Left ventricle myocardium inferior (tissue), 1 donor: ENCODE measurements at places on chromosomes 3 and 15. TPM values are rescaled to one million over a fixed set of nuclear protein-coding genes. Genes with fewer than 3 reads are reported as not detected.

The P2RY1 gene
- total RNA-seq: 11.2 TPM

The DUOXA2 gene
- total RNA-seq: not detected

The DAZL gene
- not detected for total RNA-seq

The OR5K2 gene
- total RNA-seq: not detected

DNA sequence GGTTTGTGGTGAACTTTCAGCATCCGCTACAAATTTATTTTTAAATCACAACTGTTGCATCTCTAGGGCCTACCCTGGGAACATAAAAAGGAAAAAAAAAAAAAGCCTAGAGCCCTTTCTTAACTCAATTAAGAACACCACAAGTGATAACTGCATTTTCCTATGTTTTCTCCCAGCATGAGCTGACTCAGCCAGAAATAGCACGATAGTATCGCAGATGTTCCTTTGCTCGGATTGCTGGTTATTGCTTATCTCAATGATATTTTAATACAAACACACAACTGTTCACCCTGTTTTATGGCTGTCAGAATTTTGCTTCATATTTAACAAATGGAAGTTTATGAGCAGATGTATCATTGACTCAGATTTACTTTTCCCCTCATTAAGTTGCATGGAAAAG is 251.8 kb upstream of the SUCLG2 start:
- no peaks in the 10 kb centered on the region for H3K36me3 ChIP-seq
- H3K4me3 ChIP-seq: no peak overlapping the region
- no peak for DNase-seq
- no peaks in the 10 kb centered on the region for H3K4me1 ChIP-seq
- H3K27ac ChIP-seq: no peak overlapping the region
- H3K27me3 ChIP-seq: no peaks in the 10 kb centered on the region

- H3K27ac ChIP-seq: no peak overlapping the region
- no peak for DNase-seq
- H3K4me3 ChIP-seq: no peak overlapping the region
- H3K36me3 ChIP-seq: no peaks in the 10 kb centered on the region
- H3K27me3 ChIP-seq: no peaks in the 10 kb centered on the region
- H3K4me1 ChIP-seq: no peaks in the 10 kb centered on the region
Observed at GRCh38 chr15:58285921-58286278, 145.9 kb upstream of the LIPC start.

DNA sequence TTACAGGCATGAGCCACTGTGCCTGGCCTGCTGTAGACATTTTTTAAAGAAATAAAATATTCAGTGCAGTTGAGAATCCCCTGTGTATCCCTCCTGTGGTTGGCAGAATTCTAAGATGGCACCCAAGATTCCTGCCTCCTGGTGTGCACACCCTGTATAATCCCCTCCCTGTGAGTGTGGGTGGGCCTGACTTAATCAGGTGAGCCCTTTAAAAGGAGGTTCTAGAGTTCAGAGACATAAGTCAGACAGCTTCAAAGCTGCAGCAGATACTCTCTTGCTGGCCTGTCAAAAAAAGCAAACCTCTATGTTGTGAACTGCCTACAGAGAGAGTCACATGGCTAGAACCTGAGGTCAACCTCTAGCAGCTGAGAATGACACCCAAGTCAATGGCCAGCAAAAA is 7.0 kb upstream of the VIPR1 start:
- no peaks in the 10 kb centered on the region for H3K36me3 ChIP-seq
- no peak for DNase-seq
- H3K27me3 ChIP-seq: peaks cover 23% of the 10 kb centered on the region
- H3K4me3 ChIP-seq: no peak overlapping the region
- peaks cover 14% of the 10 kb centered on the region for H3K4me1 ChIP-seq

DNA sequence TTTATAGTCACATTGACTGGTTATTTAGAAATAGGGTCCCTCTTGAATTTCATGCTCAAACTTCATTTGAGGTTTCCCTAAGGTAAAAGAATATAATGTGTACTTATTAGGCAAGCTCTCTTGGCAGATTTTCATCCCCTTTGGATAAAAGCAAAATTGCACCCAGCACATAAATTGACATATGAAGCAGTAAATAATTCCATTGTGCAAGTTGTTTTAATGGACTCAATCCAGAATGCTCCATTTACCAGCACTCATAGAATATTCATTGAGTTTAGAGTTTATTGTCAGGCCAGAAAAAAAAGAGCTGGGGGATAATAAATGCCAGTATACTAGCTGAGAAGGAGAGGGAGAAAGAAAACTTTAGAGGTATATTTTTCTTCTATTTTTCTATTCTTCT is 136.8 kb downstream of the TPRG1 start:
- H3K36me3 ChIP-seq: no peaks in the 10 kb centered on the region
- H3K27ac ChIP-seq: no peak overlapping the region
- no peak for DNase-seq
- no peaks in the 10 kb centered on the region for H3K4me1 ChIP-seq
- H3K27me3 ChIP-seq: no peaks in the 10 kb centered on the region

GRCh38 chr3:24154013-24154695 is 209.1 kb downstream of the NR1D2 start:
- no peak overlapping the region for H3K4me3 ChIP-seq
- H3K27ac ChIP-seq: no peak overlapping the region
- no peak for DNase-seq
- no peaks in the 10 kb centered on the region for H3K36me3 ChIP-seq
- no peaks in the 10 kb centered on the region for H3K27me3 ChIP-seq
- H3K4me1 ChIP-seq: peaks cover 22% of the 10 kb centered on the region

DNA sequence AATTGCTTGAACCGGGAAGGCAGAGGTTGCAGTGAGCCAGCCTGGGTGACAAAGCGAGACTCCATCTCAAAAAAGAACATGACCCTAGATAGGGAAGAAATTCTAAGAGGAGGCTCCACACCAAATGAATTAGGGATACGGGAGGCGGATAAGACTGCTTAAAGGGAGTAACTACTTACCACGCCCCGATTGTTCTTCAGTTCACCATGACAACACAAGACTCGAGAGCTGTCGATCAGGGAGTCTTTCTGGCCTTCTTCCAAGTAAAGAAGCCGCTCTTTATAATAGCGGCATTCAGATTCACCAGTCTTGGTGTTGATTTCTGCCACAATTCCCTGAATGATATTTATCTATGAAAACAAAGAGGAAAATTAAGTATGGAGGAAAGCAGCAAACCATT is 53.9 kb upstream of the TASOR start:
- H3K27ac ChIP-seq: no peak overlapping the region
- H3K4me3 ChIP-seq: no peak overlapping the region
- H3K4me1 ChIP-seq: no peaks in the 10 kb centered on the region

- H3K4me3 ChIP-seq: no peak overlapping the region
- H3K27ac ChIP-seq: no peak overlapping the region
- peaks cover 10% of the 10 kb centered on the region for H3K4me1 ChIP-seq
Observed at GRCh38 chr15:29113336-29114220, 156.0 kb downstream of the NSMCE3 start.

DNA sequence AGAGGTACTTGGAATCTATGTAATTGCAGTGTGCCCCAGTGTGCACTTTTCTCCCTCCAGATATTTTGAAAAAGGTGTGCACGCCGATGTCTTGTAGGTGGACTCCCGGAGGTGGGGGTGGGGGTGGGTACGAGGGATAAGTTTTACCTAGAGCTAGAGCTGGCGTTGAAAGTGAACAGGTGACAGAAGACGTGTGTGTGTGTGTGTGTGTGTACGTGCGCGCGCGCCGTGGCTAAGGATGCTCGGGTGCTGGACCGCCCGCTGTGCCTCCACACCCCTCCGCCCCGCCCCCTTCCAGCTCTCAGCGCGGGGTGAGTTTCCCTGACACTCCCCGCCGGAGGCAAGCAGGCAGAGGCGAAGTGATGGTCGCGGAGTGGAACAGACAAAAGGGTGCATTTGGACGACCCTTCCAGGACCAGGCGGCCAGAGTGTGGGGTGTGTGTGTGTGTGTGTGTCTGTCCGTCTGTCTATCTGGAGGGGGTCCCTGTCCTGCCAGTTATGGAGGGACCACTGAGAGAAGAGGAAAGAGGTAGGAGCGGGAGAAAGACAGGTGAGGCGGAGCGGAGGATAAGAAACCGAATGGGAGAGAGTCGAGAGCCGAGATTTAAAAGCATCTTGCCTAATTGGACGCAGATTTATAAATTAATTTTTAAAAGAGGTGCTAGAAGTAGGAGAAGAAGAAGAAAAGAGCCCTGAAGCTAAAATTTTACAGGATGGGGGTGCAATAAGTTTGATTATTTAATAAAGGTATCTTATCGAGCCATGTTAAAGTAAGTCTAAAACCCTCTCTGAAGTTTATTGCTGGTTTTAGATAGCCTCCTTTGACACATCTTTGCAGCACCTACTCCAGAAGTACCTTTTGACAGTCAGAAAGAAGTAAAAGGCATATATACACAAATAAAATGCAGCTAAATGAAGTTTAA is 335.8 kb upstream of the THRB start:
- H3K4me1 ChIP-seq: peaks cover 18% of the 10 kb centered on the region
- H3K36me3 ChIP-seq: no peaks in the 10 kb centered on the region
- H3K27ac ChIP-seq: no peak overlapping the region
- peak overlapping the region; percentile 69 for H3K4me3 ChIP-seq

GRCh38 chr15:99708563-99708962 is 24.7 kb downstream of the LYSMD4 start:
- no peaks in the 10 kb centered on the region for H3K27me3 ChIP-seq
- H3K4me1 ChIP-seq: peaks cover 86% of the 10 kb centered on the region
- peak overlapping the region; percentile 19 for H3K4me3 ChIP-seq
- peak overlapping the region; percentile 90 for H3K27ac ChIP-seq
- peak; percentile 77 for DNase-seq
- peaks cover 36% of the 10 kb centered on the region for H3K36me3 ChIP-seq

DNA sequence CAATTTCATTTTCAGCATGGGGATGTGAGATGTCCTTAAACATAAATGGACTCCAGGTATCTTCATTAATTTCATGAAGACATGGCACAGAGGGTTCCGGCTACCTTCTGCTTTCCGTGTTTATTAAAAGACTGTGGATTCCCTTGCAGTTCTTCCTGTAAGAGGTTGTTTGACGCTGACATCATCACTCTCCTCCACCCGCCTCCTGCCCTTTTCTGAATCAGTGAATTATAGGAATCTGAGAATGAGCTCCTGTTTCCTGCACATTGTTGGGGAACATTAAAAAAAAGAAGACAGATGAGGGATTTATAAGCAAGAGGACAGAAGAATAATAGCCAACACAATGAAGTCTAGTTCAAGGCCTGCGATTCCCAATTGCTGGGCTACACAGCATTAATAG is 191.3 kb downstream of the LPP start:
- peaks cover 74% of the 10 kb centered on the region for H3K4me1 ChIP-seq
- H3K36me3 ChIP-seq: no peaks in the 10 kb centered on the region
- H3K27ac ChIP-seq: peak overlapping the region; percentile 87
- DNase-seq: no peak
- no peaks in the 10 kb centered on the region for H3K27me3 ChIP-seq

GRCh38 chr3:52444860-52445793 is at the start of gene SEMA3G:
SEMA3G (minus strand) TSS chr3:52445103; CDS start chr3:52445027, 76 bp downstream.
- H3K27ac ChIP-seq: peak within 1 kb of the TSS; percentile 57
- H3K27me3 ChIP-seq: no peaks in the 10 kb centered on the region
- H3K36me3 ChIP-seq: no peaks in the 10 kb centered on the region
- DNase-seq: peak; percentile 79
- H3K4me1 ChIP-seq: peaks cover 34% of the 10 kb centered on the region

DNA sequence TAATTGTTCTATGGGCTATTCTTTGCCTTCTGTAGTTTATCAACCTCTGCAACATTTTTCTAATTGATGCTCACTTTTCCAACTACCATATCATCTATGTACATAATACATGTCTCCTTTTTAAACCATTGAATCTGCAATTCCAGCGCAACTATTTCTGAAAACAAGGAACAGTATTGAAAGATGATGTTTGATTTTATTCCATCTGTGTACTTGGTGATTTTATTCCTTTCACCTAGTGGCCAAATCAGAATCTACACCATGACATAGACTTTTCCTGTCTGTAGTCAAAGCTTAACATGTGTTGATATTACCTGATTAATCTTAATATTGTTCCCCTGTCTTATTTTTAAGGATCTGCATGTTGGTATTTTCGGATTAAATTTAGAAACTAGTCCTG is 13.0 kb downstream of the NKTR start:
- H3K27ac ChIP-seq: peak overlapping the region; percentile 79
- DNase-seq: no peak
- peaks cover 82% of the 10 kb centered on the region for H3K4me1 ChIP-seq

GRCh38 chr3:52891164-52891563 is 6.2 kb downstream of the STIMATE start:
- H3K4me1 ChIP-seq: peaks cover 58% of the 10 kb centered on the region
- H3K27ac ChIP-seq: no peak overlapping the region
- no peaks in the 10 kb centered on the region for H3K36me3 ChIP-seq
- no peaks in the 10 kb centered on the region for H3K27me3 ChIP-seq
- no peak for DNase-seq
- no peak overlapping the region for H3K4me3 ChIP-seq

DNA sequence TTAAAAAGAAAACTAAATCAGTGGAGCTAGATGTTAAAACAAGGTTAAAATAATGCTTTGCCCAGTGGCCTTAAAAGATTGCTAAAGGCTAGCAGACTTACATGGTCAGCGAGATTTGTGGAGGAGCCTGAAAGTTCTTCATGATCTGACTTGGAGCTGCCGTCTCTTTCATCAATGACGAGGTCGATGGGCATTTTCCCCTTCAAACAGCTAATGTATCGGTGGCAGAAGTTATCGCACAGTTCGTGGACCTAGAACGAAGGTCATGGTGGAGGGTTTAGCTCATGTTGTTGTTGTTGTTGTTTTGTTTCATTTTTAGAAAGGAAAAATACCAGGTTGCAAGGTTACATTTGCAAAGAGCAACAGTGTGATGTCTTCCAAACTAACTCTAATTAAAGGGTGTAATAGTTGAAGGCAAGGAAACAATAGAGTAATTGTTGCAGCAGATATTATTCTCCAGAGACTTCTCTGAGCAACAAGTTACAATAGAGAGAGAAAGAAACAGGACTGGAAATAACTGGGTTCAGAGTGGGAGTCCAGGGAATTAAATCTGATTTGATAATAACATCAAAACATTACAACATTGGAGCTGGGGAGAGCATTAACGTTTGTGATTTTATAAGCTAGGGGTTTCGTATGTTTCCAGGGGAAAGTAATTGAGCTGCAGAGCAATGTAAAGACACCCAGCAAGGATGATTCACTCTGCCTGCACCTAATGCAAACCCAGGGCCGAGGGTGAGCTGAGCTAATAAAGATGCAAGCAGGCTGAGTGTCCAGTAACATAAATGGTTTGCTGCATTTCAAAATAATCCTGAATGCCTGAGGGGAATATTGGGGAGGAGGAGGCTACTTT is 6.6 kb downstream of the MEIS2 start:
- DNase-seq: no peak
- peaks cover 95% of the 10 kb centered on the region for H3K4me1 ChIP-seq
- H3K27ac ChIP-seq: peak overlapping the region; percentile 97
- peak overlapping the region; percentile 76 for H3K4me3 ChIP-seq
